ENCODE measurements at places on chromosomes 3 and 15.

DNA sequence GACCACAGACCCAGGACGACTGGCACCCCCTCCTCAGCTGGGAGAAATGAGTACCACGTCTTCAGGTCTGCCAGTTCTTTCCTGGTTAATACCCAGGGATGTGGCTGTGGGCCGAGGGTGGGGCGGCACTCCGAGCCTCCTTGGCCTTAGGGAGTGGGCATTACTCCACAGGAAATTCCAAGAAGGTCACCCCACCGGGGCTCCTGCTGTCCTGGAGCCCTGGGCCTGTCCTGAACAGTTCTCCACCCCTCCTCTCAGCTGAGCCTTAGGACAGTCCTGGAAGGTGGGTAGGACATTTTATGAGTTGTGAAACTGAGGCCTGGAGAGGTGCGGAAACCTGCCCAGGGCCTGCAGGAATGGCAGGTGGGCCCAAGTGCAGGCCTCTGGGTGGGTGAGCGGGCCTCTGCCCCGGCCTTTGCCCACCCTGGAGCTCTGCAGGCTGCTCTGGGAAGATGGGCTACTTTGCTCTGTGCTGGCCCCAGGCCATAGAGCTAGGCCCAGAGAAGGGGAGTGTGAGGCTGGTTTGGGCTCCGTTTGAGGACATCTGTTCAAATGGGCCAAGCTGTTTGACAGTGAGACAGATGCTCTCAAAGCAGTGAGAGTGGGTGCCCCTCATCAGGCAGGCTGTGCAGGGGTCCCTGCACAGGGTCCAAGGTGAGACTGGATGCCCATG is 103.1 kb downstream of the TMEM266 start:
- DNase-seq: no peak

- no peak for DNase-seq
Observed at GRCh38 chr3:123620343-123620742, 35.5 kb upstream of the HACD2 start.

- DNase-seq: no peak
Observed at GRCh38 chr15:94587113-94587512, 355.8 kb downstream of the MCTP2 start.

DNA sequence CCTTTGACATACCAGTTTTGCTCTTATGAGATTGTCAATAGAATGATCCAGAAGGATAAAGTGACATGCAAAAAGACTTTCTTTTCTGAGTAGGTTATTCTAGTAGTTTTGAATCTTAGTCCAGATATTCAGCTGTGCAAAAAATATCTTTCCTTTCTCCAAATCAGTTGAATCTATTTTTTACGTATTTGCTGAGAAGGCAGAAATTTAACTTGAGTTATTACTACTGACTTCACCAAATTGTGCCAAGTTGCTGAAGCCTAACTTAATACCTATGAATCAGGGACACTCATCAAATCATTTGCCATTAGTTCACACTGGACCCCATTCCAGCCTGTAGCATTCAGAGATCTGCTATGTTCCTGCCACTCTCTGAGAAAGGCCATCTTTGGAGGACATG is 215.6 kb downstream of the EPHA6 start:
- no peak for DNase-seq

DNA sequence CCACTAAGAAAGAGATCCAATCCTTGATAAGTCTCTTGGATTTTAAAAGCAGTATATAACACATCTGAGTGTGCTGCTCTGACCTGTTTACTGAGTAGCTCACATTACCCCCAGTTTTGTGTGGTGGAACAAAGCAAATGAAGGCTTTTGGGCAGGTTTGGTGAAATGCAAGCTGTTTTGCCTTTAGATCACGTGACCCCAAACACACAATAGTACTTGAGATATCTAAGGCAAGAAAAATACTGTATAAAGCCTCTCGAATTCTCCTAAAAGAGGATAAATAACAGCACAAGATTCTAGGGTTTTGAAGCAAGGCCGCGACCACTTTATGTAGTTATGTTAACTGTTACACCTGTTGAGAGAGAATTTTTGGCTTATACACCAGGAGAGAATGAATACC is 49.3 kb upstream of the TRIM42 start:
- no peak for DNase-seq

- DNase-seq: no peak
Observed at GRCh38 chr3:193662757-193663322, 69.8 kb downstream of the OPA1 start.

- DNase-seq: no peak
Observed at GRCh38 chr3:39147711-39148434, 5.5 kb downstream of the CSRNP1 start.

GRCh38 chr3:125005222-125005621 is 50.6 kb downstream of the HEG1 start:
- DNase-seq: no peak

Data from NCI-H2029 treated with DMSO at 0.1 percent for 48 hours (cell line).